ENCODE measurements at places on chromosomes 5 and 9.

DNA sequence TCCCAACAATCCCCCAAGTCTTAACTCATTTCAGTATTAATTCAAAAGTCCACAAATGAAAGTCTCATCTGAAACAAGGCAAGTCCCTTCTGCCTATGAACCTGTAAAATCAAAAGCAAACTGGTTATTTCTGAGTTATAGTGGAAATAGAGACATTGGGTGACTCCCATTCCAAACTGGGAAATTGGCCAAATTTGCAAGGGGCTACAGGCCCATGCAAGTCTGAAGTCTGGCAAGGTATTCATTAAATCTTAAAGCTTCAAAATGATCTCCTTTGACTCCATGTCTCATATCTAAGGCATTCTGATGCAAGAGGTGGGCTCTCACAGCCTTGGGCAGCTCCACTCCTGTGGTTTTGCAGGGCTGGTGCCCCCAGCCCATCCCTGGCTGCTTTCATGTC is 167.9 kb downstream of the HTR1A start:
- no peak for DNase-seq

- no peak for DNase-seq
Observed at GRCh38 chr9:99184110-99184474, 37.6 kb downstream of the ALG2 start.

GRCh38 chr5:136113606-136114005 is 19.0 kb upstream of the SMAD5 start:
- no peak for DNase-seq

DNA sequence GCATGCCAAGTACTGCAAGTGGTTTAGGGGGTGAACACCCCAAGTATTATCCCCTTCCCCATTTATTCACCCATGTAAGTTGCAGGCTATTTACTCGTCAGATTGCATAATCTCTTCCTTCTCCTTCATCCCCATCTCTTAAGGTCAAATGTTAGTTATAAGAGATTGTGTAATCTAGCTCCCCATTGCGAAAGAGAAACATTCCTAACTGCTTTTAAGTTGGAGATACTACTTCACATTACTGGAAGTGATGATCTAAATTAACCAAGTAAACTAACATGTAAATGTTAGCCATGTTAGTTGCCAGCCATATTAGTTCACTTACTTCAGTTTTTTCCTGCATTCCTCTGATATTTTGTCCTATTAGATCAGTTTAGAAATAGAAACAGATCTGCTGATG is 262.3 kb downstream of the TAF11L14 start:
- DNase-seq, result no peak

- no peak for DNase-seq
Observed at GRCh38 chr9:92983984-92984589, 36.8 kb downstream of the FGD3 start.
